ENCODE measurements at places on chromosomes 13 and 19. TPM values are rescaled to one million over a fixed set of nuclear protein-coding genes. Genes with fewer than 3 reads are reported as not detected.

Gene SPPL2B
- total RNA-seq: 10.0 TPM

- no peak for DNase-seq
Measured at GRCh38 chr13:100594731-100595130, 6.1 kb upstream of the GGACT start.

- peak; percentile 64 for DNase-seq
Measured at GRCh38 chr19:18366021-18366435, 19.9 kb upstream of the GDF15 start.

- DNase-seq: peak; percentile 56
Measured at GRCh38 chr13:41652735-41653361, 195.5 kb downstream of the RGCC start.

DNA sequence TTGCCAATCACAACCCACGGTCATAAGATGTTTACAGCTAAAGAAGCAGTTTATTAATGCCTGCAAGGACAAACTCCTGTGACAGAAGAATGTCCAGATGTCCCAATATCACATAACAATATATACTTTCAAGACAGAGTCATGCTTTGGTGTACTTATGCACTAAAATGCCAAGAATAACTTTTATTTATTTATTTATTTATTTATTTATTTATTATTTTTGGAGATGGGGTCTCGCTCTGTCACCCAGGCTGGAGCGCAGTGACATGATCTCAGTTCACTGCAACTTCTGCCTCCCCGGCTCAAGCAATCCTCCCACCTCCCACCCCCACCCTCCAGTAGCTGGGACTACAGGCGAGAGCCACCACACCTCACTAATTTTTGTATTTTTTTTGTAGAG lies 9.1 kb downstream of the TEX101 start:
- DNase-seq: no peak

Gene CKAP2
- total RNA-seq: 8.6 TPM

Gene ZNF112
- total RNA-seq: 7.2 TPM

DNA sequence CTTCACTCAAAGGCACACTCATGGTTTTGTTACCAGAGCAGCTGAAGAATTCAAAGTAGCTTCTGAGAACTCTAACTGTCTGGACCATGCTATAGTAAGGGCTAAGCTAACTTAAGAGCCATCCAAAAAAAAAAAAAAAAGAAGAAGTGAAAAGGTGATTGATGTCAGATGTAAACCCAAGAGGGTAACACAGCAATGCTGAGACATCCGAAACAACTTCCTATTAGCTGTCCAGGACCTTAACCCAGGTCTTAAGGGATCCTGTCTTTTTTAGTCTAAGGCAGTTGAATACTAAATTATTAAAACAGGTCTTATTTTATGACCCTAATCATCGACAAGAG lies 11.2 kb upstream of the RAB20 start:
- DNase-seq: no peak

- DNase-seq: no peak
Measured at GRCh38 chr19:18456974-18457373, 19.0 kb upstream of the ISYNA1 start.

DNA sequence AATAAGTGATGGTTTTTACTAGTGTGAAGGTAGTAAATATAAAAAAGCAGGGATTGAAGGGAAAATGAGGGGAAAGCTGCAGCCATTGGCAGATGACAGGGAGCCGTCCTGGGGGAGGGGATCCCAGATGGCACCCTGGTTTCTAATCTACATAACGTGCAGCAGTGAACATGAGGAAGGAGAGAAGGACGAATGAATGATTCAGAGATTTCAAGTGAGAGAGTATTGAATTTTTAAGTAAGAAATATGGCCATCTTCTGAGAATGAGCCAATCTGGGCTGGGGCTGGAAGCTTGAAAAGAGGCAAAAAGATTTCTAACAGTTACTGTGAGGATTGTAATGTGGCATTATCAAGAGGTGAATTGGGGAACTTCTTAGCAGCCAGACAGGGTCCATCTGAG lies 414.2 kb downstream of the MYO16 start:
- DNase-seq: no peak

GRCh38 chr13:44024167-44024845 lies 144.6 kb downstream of the LACC1 start:
- peak; percentile 4 for DNase-seq

- no peak for DNase-seq
Measured at GRCh38 chr13:40470660-40471059, 195.8 kb downstream of the FOXO1 start.

- no peak for DNase-seq
Measured at GRCh38 chr19:13006431-13007281, 11.4 kb downstream of the NFIX start.

GRCh38 chr19:17391371-17392151 lies 2.4 kb downstream of the CCDC194 start:
- peak; percentile 14 for DNase-seq

Gene PSG11
- not detected for total RNA-seq

Gene PEG3
- 0.53 TPM for total RNA-seq

- DNase-seq: peak; percentile 74
Measured at GRCh38 chr13:33496336-33496735, 210.8 kb upstream of the STARD13 start.

GRCh38 chr13:52994865-52995264 lies 33.7 kb upstream of the OLFM4 start:
- no peak for DNase-seq

DNA sequence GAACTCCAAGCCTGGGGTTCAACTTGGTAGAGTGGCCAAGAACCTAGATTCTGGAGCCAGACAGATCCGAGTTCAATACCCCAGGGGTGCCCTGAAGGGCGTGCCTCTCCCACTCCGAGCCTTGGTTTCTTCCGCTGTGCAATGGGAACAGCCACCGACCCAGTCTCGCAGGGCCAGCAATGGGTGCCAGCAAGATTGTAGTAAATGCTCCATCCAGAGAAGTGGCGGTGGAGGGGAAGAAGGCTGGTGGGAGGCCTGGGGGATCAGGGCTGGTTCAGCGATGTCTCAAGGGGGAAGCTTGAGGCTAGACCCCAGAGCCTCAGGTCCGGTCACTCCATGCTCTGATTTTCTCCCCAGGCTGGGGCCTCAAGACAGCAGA lies 4.5 kb downstream of the WIZ start:
- DNase-seq: no peak

DNA sequence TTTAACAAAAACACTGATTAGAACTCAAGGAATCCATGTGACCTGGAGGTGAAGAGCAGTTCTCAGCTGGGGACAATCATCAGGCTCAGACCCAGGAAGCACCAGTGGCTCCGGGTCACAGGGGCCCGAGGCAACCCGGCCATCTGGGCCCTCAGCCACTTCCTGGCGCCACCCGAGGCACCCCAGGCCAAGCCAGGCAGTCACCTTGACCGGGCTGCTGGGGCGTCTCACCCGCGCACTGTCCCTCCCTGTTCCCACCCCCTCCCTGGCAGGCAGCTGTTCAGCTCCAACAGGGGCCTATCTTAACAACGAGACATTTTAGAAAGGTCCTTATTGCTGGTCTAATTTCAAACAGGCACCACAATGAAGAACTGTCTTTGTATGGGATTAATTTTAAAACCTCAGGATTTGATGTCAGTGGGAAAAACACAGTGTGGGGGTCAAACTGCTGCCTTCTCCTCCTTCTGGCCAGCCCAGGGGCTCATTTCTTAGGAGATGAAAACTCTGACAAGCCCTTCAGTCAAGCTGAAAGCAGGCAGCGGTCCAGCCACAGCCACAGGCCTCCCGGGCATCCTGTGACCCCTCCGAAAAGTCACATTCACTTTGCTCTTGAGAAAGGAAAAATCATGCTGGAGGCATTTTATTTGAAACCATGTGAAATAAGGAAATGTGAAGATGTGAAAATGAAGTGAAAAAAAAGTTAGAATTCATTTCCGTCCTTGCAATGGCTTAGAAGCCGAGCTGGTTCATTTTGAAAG lies 83.3 kb downstream of the KCTD15 start:
- no peak for DNase-seq

- DNase-seq: no peak
Measured at GRCh38 chr19:6204866-6205723, 69.6 kb downstream of the ACSBG2 start.

- no peak for DNase-seq
Measured at GRCh38 chr13:40895227-40896184, 106.1 kb downstream of the SLC25A15 start.

DNA sequence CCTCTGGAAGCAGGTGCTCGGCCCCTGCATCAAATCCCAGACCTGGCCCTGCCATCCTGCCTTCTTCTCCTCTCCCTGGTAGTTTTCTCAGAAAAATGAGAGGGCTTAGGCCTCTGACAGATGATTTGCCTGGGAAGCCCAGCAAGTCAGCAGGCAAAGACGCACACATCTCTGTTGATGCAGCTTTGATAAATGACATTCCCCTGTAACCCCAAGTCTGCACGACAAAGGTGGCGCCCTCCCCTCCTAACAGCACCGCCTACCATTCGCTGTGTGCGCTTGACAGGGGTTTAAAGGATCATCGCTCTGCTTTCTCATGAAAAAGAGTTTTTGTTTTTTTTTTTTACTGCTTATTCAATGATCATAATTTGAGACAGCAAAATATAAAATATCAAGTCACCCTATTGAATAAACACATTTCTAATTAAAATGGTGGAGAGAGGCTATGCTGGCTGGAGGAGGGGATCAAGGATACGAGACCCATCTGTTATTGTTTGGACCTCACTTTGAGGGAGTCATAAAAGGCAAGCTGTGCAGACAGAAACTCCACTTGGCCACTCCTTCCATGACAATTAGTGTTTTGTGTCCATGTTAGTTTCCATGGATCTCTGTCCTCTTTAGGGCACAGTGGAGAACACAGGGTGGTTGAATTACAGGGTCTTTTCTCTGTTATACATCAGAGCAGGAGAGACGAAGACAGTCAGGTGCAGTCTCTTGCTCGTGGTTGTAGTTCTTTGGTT lies 126.1 kb downstream of the FGF9 start:
- DNase-seq: no peak

All from bronchial epithelial cell (primary cell).